ENCODE measurements at places on chromosomes 7 and 10. TPM values are rescaled to one million over a fixed set of nuclear protein-coding genes. Genes with fewer than 3 reads are reported as not detected.
A peak's percentile ranks its signal among the peaks of the same experiment; 100 is the strongest.

DNA sequence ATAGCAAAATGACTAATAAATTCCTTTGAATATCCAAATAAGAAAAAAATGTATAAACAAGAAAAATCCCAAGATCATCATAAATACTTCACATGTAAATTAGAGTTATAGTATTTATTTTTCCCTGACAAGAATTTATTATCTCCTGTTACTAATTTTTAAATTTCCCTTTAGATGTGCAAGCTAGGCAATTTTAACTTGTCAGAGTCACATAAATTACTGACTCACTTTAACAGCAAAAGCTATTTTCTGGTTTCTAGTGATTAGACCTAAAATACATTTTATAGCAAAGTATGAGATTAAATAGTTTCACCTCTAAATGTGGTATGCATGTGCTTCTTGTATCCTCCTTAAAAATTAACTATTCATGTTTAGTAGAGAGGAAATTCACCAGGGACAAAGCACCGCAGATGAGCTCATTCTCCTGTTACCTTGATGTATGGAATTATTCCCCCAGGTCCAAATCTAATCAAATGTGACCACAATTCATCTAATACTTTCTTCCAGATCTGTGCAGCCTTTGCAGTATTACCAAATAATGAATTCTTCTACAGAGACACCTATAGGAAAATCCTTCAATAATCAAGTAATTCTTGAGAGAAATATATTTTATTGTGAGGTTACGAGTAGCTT, 621.2 kb downstream of the DNAJB9 start:
- H3K27ac ChIP-seq, result no peak overlapping the region
- DNase-seq, result no peak
- no peaks in the 10 kb centered on the region for H3K36me3 ChIP-seq
- H3K4me1 ChIP-seq, result no peaks in the 10 kb centered on the region
- H3K27me3 ChIP-seq, result no peaks in the 10 kb centered on the region
- H3K4me3 ChIP-seq, result no peak overlapping the region

DNA sequence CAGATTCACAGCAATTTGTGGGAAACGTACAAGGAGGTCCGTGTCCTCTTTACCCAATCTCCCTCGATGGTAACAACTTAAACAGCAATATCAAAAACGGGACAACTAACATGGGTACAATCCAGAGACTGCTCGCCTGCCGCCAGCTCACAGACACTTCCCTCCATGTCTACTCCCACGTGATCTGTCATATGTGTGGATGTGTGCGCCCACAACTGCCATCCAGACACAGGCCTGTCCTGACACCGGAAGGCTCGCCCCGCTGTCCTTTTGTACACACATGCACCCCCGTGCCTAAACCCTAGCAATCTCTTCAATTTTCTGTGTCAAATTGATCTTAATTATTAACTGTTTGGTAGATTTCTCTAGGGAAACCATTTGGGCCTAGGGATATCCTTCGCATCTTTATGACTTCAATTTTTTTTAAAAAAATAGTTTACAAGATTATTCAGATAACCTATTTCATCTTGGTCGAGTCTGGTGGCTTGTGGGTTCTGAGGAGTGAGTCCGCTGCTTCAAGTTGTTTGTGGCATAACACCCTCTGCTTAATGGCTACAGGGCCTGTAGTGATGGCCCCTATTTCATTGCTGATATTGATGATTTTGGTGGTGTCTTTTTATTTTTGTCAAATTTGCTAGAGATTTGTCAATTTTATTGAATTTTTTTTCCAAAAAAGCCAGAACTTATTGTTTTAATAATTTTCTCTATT, 260.6 kb downstream of the MAD1L1 start:
- DNase-seq, result no peak
- H3K36me3 ChIP-seq, result no peaks in the 10 kb centered on the region
- H3K27me3 ChIP-seq, result no peaks in the 10 kb centered on the region
- H3K4me1 ChIP-seq, result no peaks in the 10 kb centered on the region
- H3K27ac ChIP-seq, result no peak overlapping the region
- no peak overlapping the region for H3K4me3 ChIP-seq

DNA sequence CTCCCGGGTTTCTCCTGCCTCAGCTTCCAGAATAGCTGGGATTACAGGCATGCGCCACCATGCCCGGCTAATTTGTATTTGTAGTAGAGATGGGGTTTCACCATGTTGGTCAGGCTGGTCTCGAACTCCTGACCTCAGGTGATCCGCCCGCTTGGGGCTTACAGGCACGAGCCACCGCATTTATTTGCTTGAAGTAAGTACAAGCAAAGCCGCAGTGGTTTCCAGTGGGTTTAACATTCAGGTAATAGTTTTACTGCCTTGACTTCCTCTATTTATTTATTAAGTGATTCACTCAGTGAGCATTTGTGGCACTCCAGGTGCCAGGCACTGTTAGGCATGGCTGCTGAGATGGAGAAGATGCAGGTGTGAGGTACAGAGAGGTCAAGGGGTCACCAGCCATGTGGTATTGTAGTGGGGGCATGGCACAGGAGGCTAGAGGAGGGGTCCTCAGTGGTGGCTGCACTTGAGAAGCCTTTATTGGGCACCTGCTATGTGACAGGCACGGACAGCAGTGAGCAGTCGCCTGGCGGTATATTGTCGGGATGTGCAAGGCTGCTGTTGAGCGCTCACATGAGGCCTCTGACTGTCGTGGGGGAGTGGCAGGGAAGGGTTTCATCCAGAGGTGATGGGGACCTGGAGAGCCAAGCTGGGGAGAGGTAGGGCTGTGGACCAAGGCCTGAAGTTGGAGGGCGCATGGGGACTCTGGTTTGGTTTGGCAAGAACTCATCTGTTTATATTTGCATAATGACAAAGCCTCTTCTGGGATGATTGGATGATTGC, 54.9 kb downstream of the DOCK1 start:
- no peaks in the 10 kb centered on the region for H3K36me3 ChIP-seq
- no peaks in the 10 kb centered on the region for H3K4me1 ChIP-seq
- no peaks in the 10 kb centered on the region for H3K27me3 ChIP-seq
- H3K27ac ChIP-seq, result no peak overlapping the region
- DNase-seq, result no peak
- no peak overlapping the region for H3K4me3 ChIP-seq

DNA sequence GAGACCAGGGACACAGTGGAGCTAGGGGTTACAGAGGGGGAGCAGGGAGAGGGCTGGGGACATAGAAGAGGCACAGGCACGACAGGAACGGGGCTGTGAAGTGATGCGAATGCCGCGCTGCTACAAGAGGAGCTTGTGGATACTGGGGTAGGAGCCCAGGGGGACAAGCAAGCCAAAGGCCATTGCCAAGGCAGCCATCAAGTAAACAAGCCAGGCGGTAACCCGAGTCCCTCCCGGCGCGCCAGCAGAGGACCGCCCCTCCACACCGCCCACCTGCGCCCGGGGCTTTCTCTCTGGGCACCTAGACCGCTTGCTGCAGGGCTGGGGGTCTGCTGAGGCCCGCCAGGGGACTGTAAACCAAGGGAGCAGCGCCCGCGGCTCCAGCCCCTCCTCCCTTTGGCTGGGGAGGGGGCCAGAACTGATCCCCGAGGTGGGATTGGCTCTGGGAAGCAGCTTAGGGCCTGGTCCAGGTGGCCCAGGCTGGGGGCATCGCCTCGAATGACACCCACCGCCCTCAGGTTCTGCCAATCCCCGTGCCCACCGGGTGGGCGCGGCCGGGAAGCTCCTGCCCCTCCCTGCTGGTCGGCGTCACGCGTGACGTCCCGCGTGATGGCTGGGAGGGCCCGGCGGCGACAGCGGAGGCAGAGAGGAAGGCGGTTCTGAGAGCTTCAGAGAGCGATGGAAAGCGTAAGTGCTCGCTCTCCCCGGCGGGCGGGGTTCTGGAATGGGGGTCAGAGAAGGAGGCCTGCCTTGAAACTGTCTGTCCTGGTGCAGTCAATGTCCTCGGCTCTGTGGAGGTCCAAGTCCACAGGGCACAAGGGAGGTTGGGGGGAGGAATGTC, 982 bp downstream of the SFXN3 start:
- peaks cover 30% of the 10 kb centered on the region for H3K4me1 ChIP-seq
- H3K27ac ChIP-seq, result peak overlapping the region; percentile 99
- no peaks in the 10 kb centered on the region for H3K27me3 ChIP-seq
- H3K4me3 ChIP-seq, result peak overlapping the region; percentile 92
- peak; percentile 54 for DNase-seq

Gene PLAC9
- 221 TPM for total RNA-seq

DNA sequence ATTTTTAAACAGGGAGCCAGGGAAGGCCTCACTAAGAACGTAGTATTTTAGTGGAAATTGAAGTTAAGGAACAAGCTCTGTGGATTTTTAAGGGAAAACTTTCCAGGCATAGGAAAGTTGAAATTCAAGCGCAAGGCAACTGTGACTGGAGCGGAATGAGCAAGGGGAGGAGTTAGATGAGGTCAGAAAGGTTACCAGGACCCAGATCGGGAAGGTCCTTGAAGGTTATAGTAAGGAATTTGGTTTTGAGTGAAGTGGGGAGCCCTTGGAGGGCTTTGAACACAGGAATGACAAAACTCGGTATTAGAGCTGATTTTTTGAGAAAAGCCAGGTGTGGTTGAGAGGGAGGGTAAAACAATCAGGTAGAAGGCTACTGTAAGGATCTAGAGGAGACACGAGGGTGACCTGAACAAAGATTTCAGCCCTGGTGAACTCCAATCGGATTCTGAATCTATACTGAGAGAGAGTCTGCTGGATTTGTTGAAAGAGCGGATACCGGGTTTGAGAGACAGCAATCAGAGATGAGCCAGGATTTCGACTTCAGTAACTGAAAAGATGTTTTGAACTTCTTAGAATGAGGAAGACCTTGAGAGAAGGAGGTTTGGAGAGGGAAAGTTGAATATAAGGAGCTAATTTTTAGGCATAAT, 1013.9 kb downstream of the NRG3 start:
- H3K27ac ChIP-seq, result no peak overlapping the region
- H3K4me1 ChIP-seq, result no peaks in the 10 kb centered on the region
- DNase-seq, result no peak
- no peak overlapping the region for H3K4me3 ChIP-seq

Gene RPEL1
- not detected for total RNA-seq

Gene GDF10
- 1.2 TPM for total RNA-seq

Gene SH2B2
- total RNA-seq, result 4.2 TPM

DNA sequence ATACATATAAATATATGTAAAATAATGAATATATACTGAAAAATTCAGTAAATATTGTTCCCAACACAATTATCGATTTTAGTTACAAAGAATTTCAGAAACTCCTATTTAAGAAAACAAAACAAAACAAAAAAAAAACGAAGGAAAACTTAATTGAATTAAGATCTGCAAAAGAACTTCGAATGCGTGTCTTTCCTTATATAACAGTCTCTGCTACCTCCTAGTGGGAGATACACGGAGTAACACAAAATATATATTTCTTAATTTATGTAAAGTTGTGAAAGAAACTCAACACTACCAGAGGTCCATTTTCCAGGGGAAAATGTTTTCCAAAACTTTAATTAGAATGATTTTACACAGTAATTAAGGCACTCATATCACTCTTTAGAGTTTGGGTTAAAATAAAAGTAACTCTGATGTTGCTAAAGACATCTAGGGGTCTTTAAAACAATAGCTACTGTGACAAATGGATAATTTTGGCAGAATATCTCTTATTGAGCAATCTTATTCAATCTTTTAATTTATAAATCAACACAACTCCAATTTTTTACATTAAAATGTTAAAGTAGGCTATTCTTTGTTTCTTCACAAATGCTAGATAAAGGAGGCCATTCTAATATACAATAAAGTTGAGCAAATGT, 41.6 kb downstream of the NEBL start:
- H3K27ac ChIP-seq, result no peak overlapping the region
- no peak for DNase-seq
- H3K4me3 ChIP-seq, result no peak overlapping the region
- no peaks in the 10 kb centered on the region for H3K4me1 ChIP-seq
- H3K36me3 ChIP-seq, result no peaks in the 10 kb centered on the region

- H3K36me3 ChIP-seq, result no peaks in the 10 kb centered on the region
- no peaks in the 10 kb centered on the region for H3K27me3 ChIP-seq
- H3K4me3 ChIP-seq, result no peak overlapping the region
Observed at GRCh38 chr10:113929522-113929921, 75.1 kb downstream of the NHLRC2 start.

- H3K36me3 ChIP-seq, result peaks cover 3% of the 10 kb centered on the region
- H3K4me3 ChIP-seq, result no peak overlapping the region
- no peaks in the 10 kb centered on the region for H3K27me3 ChIP-seq
Observed at GRCh38 chr7:4054158-4054557, 627.9 kb upstream of the FOXK1 start.

DNA sequence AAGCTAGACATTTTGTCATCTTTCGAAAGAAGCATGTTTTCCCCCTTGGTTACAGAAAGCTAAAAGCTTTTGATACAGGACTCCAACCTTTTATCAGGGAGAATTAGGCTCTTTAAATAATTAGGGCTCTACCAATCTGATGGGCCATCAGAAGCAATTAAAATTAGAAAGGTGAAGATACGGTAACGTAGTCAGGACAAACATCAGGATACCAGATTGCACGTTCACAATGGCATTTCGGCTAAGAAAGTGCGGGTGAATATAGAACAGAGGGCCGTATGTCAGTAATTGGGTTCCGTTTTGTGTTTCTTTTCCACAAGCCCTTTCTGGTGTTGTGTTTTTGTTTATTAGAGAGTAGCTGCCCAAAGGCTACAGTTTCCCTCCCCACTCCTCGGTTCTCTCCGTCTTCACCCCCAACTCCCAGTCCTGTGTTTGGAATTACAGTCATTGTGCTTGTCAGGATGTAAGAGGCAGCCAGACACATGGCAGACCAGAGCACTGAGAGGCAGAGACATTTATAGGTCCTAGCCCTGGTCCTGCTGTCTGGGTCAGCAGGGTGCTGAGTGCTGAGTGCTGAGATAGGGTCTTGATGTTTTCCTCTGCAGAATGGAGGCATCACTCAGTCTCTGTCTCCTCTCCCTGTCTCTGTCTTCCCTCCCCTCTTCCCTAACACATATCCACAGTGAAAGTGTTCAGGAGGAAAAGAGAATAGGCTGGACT, 5.5 kb downstream of the PFKP start:
- DNase-seq, result no peak
- H3K36me3 ChIP-seq, result peaks cover 6% of the 10 kb centered on the region
- H3K4me1 ChIP-seq, result peaks cover 7% of the 10 kb centered on the region
- H3K27ac ChIP-seq, result no peak overlapping the region
- no peaks in the 10 kb centered on the region for H3K27me3 ChIP-seq
- no peak overlapping the region for H3K4me3 ChIP-seq

Data from ascending aorta (tissue), 2 donors.